ENCODE measurements at places on chromosomes 3 and 15.

- no peak for DNase-seq
These were observed 9.9 kb upstream of the PAQR9 start for GRCh38 chr3:142973217-142974009.

DNA sequence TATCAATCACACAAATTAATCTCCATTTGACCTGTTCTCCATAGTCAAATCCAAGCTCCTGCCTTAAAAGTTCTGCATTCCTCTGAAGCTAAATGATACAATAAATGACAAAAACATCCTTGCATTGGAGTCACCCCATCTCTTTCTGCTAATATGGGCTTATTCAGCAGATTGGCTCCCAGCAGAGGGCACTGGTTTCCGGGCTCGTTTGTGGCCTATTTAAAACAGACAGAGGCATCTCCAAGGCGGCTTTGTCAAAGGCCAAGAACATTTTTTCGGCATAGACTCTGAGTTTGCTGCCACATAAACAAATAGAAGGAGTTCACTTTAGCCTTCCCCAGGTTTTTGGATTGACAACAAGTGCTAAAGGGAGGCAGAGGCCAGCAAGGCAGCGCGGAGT lies 204.4 kb upstream of the RASGRP1 start:
- no peak for DNase-seq

DNA sequence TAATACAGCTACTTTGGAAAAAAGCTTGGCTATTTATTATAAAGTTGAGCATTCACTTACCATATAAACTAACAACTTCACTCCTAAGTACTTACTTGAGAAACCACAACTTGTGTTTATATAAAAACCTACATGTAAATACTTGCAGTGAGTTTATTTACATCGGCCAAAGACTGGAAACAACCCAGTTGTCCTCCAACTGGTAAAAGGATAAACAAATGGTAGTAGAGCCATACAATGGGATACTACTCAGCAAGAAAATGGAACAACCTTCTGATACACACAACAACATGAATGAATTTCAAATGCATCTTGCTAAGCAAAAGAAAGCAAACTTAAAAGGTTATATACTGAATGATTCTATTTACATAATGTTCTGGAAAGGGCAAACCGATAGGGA lies 63.7 kb downstream of the SLC7A14 start:
- no peak for DNase-seq

DNA sequence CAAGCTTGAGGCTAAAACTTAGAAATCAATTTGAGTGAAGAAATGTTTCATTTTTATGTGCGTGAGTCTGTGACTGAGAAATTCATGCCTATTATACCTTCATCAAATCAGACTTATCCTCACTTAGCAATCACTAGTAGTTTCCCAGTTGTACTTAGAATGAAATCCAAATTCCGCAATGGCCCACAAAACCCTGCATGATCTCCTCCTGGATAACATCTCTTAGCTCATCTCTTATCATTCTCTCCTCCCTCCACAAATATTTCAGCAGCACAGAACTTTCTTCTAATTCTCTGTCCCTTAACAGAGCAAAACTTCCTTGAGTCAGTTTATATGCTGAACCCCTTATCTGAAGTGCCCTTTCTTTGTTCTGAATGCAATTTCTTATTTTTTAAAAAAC lies 198.8 kb upstream of the TGFBR2 start:
- no peak for DNase-seq

DNA sequence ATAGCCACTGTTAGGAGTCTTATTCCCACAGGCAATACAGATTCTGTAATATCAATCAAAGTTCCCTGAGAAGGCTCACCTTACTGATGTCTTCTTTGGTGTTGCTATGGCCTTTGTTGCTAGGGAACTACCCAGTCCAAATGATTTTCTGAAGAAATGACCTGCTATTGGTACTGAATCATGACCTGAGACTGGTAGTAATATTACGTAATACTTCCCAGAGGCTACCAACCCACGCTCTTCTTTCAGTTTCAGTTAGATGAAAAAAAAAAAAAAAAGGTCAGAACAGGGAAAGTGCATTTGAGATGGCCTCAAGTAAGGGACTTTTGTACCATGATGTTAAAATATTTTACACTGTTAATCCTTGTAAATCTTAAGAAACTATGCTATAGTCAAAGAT lies 1092.5 kb upstream of the EPHA6 start:
- peak; percentile 7 for DNase-seq

DNA sequence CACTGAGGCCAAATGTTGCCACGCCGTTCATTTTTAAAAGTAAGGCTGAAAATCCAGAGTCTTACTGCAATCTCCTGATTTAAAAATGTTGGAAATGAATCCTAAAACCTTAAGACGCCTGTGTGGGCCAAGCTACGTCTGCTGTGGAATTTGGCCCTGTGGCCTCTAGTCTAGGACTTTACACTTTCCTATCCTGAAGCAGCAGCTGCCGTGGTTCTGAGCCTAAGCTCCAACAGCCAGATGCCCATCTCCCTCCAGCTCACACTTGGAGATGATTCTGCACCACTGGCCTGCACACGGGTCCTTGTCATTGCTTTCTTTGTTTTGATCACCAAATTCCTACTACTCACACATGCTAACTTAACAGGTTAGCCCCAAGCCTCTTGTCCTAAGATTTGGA lies 286.4 kb upstream of the LYSMD4 start:
- DNase-seq: no peak

DNA sequence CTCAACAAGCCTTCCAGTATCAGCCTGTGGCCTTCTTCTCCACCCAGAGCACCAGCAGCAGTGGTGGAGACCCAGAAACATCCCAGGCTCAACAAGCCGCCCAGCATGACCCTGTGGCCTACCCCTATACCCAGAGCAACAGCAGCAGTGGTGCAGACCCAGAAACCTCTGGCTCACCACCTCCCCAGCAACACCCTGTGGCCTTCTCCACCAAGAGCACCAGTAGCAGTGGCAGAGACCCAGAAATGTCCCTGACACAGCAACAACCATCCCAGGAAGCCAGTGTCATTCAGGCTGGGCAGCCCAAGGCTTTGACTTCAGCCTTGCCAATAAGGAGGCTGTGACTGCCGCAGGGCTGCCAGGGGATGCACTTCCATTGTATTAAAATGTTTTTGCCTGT lies 16.3 kb upstream of the EMC3 start:
- DNase-seq: no peak

GRCh38 chr3:161177991-161178390 lies 43.1 kb upstream of the NMD3 start:
- no peak for DNase-seq

DNA sequence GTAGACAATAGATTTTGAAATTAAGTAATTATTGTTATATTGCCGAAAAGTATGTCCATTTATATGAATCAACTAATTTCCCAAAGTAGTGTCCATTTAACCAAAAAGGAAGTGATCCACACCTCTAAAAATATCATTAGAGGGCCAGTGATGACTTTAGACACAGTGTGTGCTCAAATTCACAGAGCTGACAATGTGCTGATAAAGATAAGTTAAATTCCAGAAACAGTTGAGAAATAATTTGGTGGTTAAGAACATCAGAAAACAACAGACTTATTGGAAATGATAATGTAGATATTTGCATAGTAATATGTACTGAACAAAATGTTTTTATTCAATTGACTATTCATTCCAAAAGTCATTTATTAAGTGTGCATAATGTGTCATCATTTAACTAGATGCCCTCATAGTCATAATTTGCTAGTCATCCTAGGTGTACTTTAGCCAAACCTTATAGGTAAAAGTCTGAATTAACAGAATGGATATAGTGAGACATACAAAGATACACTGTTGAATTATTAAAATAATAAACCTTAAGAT lies 230.2 kb upstream of the ADAMTS9 start:
- no peak for DNase-seq

- DNase-seq: no peak
These were observed 161.2 kb downstream of the APBA2 start for GRCh38 chr15:29046977-29047376.

DNA sequence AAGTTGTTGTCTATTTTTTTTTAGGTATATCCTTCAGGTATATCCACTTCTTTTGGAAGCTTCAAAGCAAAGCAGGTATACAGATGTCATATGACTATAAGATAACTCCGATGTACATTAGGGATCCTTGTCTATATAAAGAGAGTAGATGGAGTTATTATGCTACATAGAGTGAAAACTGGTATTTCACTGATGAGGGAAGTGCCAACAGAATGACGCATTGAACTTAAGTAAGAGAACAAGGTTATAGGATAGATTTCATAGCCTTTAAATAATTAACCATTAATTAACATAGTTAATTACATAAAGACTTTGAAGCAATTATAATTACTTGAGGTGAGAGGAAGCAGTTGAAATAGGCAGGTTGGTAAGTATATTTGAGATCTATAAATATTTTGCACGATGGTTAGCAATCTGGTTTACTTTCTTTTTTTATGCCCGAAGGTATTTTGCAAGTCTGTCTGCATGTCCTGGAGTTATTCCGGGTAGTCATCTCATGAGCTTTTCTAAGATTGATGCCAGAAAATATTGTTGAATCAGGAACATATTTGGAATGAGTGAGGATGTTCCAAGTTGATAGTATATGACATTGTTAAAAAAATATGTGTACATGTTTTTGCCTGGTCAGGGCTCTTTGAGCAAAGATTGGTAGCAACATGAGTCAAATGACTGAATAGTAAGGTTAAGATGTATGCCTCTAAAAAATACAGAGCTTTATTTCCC lies 299.5 kb upstream of the KCNMB2 start:
- DNase-seq: no peak

DNA sequence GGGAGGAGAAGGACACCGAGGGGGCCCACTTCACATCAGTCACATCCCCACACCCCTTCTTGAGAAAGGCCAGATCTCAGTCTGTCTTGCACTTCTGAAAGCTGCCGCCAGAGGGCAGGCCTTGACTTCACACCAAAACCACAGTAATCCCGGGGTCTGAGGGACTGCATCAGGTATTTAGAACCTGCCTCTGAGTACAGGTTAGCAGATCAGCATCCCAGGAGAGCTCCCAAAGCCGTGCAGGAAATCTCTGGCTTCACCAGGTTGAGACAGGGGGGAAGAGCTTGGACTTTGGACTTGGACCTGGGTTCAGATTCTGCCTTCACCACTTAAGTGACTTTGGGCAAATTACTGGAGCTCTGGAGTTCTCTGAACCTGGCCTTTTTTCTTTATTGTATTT lies 50.3 kb downstream of the LHFPL4 start:
- DNase-seq: peak; percentile 51

DNA sequence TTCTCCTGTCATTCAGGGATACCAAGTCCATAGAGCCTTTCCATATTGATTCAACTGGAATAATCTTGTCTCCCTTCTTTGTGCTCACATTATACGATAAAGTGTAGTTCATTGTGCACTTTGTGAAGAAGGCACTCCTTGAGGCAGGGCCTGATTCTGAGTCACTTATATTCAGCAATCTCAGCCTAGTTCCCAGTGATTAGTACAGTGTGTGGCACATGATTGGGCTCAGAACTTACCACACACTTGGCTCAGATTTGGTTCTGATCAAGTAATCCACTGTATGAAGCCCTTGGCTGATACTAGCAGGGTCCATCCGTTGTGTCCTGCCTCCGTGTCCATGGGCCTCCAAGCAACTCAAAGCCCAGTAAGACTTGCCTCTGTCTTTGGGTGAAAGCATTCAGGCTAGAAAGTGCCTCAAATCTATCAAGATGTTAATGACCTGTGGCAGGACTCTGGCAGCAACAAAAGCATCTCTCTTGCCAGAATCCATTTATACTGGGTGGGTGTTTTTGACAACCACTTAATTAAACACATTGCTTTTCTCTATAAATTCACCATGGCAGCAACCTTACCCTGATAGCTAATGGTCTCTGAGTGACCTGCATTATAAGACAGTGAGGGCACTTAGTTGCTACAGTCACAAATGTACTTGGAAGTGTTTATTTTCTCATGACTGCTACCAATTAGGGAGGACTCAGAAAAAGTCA lies 51.3 kb downstream of the TPRG1 start:
- DNase-seq: no peak

DNA sequence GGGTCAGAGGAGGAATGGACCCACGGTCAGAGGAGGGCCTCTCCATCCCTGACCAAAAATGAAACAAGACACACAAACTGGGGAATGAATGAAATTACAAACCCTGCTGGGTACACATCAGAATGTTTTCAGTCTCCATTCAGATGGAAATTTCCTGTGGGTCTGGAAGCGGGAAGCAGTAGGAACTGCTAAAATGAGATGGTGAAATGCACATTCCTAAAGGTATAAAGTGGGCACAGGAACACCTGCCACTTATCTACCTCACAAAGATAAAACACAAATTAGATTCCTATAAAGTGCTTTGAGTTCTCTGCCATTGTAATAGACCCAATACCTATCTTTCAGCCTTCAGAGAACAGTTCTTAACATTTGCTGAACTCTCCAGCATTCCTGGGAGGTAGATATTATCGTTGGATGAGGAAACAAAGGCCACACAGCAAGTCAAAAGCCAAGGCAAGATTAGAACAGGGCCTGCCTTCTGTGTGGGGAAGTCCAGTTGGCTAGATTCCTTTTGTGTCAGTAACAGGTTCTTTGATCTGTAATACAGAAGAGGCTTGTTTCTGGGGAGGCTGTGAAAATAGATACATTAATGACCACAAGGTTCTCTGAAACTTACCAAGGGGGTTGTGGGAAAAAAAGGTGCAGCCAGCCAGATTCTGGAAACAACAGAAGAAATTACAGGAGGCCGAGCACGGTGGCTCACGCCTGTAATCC lies 98.4 kb downstream of the IGF2BP2 start:
- no peak for DNase-seq

GRCh38 chr3:71984843-71985613 lies 200.1 kb upstream of the PROK2 start:
- DNase-seq: no peak

DNA sequence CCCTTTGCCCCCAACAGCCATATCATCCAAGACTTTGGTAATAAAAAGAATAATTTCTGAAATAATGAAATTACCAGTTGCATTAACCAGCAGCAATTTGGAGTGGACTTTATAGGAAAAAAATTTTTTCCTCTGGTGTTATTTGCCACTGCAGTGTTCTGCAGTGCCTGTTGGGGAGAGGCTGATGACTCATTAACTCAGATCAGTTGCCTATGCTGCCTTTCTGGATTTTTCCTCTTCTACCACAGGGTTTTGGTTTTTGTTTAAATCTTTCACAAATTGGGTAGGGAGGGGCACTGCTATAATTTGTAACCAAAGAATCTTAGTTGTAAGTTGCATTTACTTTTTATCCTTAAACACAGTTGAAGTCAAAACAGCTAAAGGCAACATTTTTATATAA lies 22.7 kb downstream of the ATP6V1A start:
- peak; percentile 34 for DNase-seq

- peak; percentile 75 for DNase-seq
These were observed 65.8 kb downstream of the MB21D2 start for GRCh38 chr3:192851821-192852372.

GRCh38 chr3:182129740-182130139 lies 418.0 kb downstream of the SOX2 start:
- no peak for DNase-seq

- peak; percentile 5 for DNase-seq
These were observed 28.7 kb upstream of the PLOD2 start for GRCh38 chr3:146189519-146190173.

Data from H54 (cell line).